Right atrium auricular region (tissue), 2 donors: ENCODE measurements at places on chromosomes 3 and 15. TPM values are rescaled to one million over a fixed set of nuclear protein-coding genes. Genes with fewer than 3 reads are reported as not detected.

GLDN gene
- total RNA-seq: 9.4 TPM

DNA sequence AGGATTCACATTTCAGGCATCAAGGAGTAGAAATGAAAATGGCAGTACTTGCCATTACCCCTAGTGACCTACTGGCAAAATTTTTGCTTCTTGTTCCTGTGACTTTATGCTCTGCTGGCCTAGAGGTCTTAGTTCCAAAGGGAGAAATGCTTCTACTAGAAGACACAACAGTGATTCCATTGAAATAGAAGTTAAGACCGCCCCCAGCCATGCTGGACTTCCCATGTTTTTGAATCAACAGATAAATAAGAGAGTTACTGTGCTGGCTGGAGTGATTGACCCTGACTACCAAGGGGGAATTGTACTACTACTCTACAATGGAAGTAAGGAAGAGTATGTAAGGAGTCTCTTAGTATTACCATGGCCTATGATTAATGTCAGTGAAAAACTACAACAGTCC is 196.2 kb upstream of the AZI2 start:
- no peak for DNase-seq

DNA sequence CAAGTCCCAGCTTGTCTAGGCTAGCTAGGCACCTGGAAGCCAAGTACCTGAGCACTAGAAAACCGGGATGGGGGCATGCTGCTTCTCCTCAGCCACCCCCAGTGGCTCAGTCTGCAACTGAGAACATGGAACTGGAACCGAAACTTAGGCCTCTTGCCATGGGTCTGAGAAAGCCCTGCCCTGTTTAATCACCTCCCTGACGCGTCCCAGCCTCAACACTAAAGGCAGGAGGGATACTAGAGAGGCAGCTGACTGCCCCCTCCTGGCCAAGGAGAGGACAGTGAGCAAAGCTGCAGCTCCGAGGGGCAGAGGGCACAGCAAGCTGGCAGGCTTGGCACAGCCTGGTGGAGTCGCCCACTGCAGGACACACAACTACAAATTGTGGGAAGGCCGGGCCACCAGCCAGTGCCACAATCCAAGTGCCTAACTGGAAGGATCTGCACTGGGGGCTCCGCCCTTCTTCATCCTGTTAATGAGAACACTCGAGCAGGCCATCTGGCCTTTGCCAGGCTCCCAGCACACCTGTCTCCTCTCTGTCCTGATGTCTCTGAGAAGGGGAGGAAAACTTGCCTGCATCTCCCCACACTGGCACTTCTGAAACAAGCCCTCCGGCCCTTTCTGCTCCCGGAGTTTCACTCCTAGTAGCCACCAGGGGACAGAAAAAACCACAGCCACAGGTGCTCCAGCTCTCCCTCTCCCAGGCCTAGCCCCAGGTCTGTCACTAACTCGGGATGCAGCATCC is 53.7 kb downstream of the BDH1 start:
- DNase-seq: no peak

PCOLCE2 gene
- total RNA-seq: 148 TPM

SERPINI2 gene
- not detected for total RNA-seq

SHF gene
- total RNA-seq: 4.7 TPM

GRCh38 chr15:39663704-39664250 is 82.9 kb downstream of the THBS1 start:
- no peak for DNase-seq

GRCh38 chr15:69548395-69549180 is 96.0 kb downstream of the RPLP1 start:
- DNase-seq: no peak

GRCh38 chr15:65819563-65819960 is 27.5 kb upstream of the DENND4A start:
- DNase-seq: no peak

TRIM59 gene
- total RNA-seq: 0.15 TPM

DNA sequence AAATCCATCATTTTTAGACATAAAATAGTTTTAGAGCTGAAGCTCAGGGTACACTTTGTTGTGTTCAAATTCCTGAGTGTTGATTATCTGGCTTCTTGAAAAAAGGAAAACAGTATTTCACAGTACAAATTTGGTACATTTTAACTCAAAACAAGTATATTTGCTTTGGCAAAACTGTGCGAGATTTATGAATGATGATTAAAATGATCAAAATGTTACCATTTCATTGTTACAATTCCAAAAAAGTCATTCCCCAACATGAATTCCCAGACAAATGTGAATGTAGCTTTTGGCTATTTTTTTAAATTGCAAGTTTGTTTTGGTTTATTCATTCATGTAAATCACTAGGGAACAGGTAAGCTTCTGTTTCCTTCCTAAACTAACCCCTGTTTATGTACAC is 347.4 kb upstream of the DCBLD2 start:
- DNase-seq: no peak

COL6A6 gene
- 0.83 TPM for total RNA-seq

DNA sequence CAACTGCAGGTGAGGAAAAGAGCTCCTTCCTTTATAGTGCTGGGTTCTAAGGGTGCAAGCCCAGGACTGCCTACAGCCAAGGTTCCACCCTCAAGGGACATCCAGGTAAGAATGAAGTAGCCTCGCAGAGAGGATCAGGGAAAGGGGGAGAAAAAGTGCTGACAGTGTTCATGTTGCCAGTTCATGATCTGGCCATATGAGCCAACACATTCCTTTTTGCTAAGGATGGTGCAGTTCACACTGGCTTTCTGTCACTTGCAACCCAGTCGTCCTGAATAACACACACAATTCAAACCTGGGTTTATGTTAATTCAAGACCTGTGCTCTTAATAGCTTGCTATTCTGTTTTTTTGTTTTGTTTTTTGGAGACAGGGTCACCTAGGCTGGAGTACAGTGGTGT is 9.0 kb downstream of the CLN6 start:
- peak; percentile 5 for DNase-seq
